ENCODE measurements at places on chromosomes 11 and 22.

- DNase-seq: no peak
Measured at GRCh38 chr22:50247748-50248147, 2.9 kb upstream of the TUBGCP6 start.

DNA sequence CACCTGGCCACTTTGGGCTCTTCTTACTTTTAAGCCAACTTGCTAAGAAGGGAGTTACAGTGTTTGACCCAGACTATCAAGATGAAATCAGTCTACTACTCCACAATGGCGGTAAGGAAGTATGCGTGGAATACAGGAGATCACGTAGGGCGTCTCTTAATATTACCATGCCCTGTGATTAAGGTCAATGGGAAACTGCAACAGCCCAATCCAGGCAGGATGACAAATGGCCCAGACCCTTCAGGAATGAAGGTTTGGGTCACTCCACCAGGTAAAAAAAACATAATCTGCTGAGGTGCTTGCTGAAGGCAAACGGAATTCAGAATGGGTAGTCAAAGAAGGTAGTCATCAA is 1.0 kb upstream of the YPEL4 start:
- no peak for DNase-seq

GRCh38 chr11:14323118-14323676 is 35.8 kb downstream of the RRAS2 start:
- no peak for DNase-seq

GRCh38 chr11:59728913-59729312 is 15.3 kb upstream of the OR10V1 start:
- DNase-seq: no peak

GRCh38 chr11:16410479-16410878 is 54.1 kb upstream of the SOX6 start:
- DNase-seq: no peak

GRCh38 chr11:11231763-11232162 is 121.3 kb downstream of the CSNK2A3 start:
- DNase-seq: no peak

DNA sequence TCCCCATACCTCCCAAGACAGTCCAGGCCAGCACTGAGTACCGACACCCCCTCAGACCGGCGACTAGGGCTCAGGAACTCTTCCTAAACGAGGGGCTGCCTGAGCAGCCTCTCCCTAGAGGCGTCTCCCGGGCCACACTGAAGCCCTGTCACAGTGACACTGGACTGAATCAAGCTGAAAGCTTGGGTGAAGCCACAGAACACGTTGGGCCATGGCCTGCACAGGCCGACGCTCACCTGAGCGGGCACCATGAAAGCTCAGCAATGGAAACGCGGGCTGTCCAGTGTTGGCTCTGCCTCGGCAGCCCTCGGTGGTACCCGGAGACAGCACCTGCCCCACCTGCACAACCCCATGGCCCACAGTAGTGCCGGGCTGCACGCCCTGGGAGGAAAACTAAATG is 42.7 kb upstream of the MOB2 start:
- DNase-seq: no peak

- DNase-seq: no peak
Measured at GRCh38 chr22:32577591-32577990, 103.0 kb downstream of the FBXO7 start.

GRCh38 chr11:116376547-116376946 is 396.2 kb downstream of the BUD13 start:
- no peak for DNase-seq

GRCh38 chr11:43825217-43825816 is 55.3 kb upstream of the ALKBH3 start:
- DNase-seq: no peak

- no peak for DNase-seq
Measured at GRCh38 chr11:100752371-100753171, 65.5 kb downstream of the ARHGAP42 start.

- no peak for DNase-seq
Measured at GRCh38 chr11:80320226-80320625, 879.4 kb upstream of the TENM4 start.

- no peak for DNase-seq
Measured at GRCh38 chr11:85539740-85540139, 87.4 kb downstream of the DLG2 start.

DNA sequence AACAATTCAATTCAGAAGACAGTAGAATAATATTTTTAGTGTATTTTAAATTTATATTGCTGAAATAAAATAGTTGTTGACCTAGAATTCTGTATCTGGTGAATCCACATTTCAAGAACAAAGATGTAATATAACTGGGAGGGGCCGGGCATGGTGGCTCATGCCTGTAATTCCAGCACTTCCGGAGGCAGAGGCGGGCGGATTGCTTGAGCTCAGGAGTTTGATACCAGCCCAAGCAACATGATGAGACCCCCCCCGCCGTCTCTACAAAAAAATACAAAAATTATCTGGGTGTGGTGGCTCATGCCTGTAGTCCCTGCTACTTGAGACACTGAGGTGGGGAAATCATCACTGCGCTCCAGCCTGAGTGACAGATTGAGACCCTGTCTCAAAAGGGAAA is 72.6 kb downstream of the CD82 start:
- DNase-seq: no peak

- DNase-seq: no peak
Measured at GRCh38 chr11:28729339-28729738, 621.2 kb downstream of the METTL15 start.

DNA sequence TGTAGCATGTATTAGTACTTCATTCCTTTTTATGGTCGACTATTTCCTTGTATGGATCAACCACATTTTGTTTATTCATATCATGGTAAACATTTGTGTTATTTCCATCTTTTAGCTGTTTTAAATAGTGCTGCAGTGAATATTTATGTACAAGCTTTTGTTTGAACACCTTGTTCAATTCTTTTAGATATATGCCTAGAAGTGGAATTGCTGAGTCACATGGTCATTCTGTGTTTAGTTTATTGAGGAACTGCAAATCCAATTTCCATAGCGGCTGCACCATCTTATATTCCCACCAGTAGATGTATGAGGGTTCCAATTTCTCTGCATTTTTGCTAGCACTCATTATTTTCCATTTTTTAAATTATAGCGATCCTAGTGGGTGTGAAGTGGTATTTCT is 61.5 kb upstream of the GRK2 start:
- no peak for DNase-seq

DNA sequence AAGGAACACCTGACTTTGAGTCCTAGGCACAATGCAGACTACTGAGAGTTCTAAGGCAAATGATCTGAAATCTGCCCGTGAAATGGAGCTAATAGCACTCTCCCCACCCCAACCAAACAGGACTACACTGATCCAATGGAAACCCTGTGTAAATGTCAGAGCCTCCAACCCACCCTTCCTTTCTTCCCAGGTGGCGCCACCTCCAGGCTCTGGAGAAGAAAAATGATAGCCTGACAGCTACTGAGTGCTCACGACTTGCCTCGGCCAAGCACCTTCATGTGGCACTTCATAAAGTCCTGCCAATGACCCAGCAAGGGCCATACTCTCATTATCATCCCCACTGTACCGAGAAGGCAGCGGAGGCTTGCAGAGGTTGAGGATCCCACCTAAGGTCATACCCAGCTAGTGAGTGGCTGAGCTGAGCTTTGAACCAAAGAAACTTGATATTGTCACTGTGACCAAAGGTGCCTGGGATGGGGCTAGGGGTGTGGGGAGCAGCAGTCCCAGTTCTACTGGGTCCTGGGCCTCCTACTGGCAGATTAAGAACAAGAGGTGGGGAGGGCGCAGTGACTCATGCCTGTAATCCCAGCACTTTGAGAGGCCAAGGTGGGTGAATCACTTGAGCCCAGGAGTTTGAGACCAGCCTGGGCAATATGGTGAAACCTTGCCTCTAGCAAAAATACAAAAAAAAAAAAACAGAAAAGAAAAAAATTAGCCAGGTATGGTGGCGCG is 20.5 kb downstream of the TST start:
- no peak for DNase-seq

DNA sequence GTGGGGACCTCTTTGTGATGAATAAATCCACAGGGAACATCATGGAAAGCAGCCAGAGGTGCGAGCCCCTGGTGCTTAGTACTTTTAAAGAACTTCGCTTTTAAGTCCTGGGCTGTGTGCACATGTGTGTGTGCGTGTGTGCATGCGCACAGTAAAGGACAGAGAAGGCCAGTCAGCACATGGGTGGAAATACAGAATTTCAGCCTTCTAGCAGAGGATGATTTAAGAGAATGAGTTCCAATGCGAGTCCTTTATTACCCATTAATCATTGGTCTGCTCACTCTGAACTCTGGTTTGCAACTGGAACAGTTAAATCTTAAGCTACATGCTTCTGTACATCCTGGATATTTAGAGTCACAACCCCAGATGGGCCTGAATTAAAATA is 18.9 kb downstream of the TEAD1 start:
- no peak for DNase-seq

GRCh38 chr11:40162901-40163883 is 1296.3 kb downstream of the LRRC4C start:
- no peak for DNase-seq

- no peak for DNase-seq
Measured at GRCh38 chr11:70063555-70063954, 14.6 kb upstream of the ANO1 start.

DNA sequence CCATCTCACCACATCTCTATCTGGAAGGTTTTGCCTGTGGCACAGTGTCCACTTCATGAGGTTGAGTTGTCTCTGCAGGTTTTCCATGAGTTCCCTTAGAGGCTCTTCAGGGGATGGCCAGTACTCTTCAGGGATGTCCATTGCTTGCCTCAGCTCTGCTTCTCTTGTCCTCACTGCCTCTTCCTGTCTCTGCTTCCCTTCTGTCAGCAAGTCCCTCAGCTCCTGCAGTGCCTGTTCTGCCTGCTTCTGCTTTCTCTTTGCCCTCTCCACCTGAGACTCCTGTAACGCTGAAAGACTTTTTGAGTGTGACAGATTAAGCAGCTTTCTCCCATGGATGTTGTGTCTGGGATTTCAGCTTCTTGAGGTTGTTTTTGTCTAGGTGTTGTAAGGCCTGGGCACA is 38.2 kb upstream of the MRPL17 start:
- no peak for DNase-seq

DNA sequence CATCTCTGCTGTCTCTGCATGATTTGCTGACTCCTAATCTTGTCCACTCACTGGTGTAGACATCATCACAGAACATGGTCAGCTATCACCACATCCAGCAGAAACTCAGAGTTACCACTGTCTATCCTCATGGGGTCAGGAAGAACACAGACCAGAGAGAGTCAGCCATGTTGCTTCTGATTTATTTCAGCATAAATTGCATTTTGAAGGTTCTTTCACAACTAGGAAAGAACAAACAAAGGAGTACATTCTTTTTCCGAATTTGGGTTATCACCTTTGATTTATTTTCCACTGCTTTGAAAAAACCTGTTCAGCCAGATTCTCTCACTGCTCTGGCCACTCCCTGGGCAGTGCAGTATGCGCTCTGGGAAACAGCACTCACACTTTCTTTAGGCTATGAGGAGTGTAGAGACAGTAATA is 172.0 kb upstream of the MTMR2 start:
- no peak for DNase-seq

DNA sequence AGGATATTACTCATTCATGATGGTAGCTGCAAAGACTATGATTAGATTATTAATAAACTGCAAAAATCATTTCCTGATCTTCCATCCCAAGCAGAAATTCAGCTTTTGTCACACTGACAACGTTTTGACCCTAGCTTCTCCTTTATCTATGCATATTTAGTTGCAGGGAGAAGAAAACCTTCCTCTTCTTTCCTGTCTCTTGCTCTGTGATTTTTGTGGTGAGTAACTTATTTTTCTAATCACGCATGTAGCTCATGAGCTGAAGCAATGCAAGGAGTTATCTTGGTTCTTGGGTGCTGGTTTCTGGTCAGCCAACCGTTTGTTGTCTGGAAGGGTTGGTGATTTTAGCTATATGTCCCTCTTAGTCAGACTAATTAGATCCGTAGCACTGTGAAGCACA is 56.4 kb downstream of the FDX1 start:
- DNase-seq: no peak

DNA sequence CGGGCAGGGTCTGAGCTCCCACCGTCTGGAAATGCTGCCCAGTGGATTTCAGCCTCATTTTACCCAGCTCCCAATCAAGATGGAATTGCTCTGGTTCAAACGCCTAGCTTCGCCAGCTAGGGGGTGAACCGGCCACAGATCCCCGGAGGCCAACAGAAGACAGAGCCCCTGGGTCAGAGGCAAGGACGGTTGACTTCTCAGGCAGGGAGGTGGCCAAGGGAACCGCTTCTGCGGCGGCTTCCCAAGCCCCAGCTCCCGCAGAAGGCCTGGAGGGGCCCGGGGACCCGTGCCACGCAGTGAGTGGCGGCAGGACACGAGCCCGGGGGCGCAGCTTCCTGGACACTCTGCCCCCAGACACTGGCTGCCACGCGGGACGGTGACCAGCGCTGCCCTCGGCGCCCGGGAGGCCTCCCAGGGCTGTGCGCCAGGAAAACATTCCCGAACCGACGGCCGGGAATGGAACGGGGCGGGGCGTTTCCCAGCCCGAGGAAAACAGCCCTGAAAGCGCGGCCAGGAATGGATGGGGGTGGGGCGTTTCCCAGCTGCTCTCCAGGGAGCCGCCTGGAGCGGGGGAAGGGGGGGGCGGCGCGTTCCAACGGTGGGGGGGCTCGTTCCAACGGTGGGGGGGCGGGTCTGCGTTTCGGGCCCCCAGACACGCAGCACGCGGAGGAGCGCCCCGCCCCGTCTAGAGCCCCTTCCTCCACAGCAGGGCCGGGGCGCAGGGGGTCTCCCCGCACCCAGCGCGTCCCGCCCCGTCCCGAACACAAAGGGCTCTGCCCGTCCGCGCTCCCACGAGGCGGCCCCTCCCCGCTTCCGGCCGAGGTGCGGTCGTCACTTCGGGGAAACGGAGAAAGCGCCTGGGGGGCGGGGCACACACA is 13.5 kb upstream of the B4GALNT4 start:
- peak; percentile 92 for DNase-seq

- DNase-seq: no peak
Measured at GRCh38 chr11:102753267-102753666, 27.2 kb downstream of the MMP10 start.

- DNase-seq: peak; percentile 60
Measured at GRCh38 chr11:110199184-110199981, 97.0 kb downstream of the RDX start.

- DNase-seq: no peak
Measured at GRCh38 chr11:34643846-34644245, 23.0 kb downstream of the EHF start.
